ENCODE measurements at places on chromosomes 12 and 14.
A peak's percentile ranks its signal among the peaks of the same experiment; 100 is the strongest.

GRCh38 chr14:34665785-34666435 lies 36.0 kb upstream of the SNX6 start:
- DNase-seq: peak; percentile 92

GRCh38 chr12:14525964-14526363 lies 41.7 kb downstream of the PLBD1 start:
- no peak for DNase-seq

- no peak for DNase-seq
Measured at GRCh38 chr14:91580876-91581577, 70.9 kb upstream of the PPP4R3A start.

DNA sequence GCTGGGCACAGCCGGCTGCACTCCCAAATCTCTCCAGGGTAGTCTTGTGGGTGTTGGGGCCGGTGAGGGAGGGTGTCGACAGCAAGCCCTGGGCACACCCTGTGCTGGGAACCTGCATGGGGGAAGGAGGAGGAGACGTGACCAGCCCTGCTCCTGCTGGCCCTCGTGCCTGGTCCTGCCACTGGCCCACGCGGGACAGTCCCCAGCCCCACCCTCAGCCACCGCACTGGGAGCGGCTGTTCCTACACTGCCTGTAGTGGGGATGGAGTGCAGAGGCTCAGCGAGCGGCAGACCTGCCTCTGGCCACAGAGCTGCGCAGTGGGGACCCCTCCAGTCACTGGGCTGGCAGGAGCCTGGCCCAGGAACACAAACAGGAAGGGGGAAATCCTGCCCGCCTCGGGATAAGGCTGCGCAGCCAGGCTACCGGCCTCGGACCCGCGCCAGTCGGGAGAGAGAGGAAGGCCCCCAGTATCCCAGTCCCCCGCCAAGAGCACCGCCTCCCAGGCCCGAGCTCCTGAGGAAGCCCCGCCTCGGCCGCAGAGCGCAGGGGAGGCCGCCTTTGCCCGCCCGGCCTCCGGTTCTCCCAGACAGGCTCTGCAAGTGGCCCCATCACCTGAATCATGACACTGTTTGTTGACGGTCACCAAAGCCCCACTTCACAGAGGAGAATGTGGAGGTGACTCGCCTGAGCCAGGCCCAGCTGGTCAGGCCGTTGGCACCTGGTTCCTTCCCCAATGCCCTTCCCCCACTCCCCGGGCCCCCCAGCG lies 10.6 kb downstream of the AHNAK2 start:
- no peak for DNase-seq

DNA sequence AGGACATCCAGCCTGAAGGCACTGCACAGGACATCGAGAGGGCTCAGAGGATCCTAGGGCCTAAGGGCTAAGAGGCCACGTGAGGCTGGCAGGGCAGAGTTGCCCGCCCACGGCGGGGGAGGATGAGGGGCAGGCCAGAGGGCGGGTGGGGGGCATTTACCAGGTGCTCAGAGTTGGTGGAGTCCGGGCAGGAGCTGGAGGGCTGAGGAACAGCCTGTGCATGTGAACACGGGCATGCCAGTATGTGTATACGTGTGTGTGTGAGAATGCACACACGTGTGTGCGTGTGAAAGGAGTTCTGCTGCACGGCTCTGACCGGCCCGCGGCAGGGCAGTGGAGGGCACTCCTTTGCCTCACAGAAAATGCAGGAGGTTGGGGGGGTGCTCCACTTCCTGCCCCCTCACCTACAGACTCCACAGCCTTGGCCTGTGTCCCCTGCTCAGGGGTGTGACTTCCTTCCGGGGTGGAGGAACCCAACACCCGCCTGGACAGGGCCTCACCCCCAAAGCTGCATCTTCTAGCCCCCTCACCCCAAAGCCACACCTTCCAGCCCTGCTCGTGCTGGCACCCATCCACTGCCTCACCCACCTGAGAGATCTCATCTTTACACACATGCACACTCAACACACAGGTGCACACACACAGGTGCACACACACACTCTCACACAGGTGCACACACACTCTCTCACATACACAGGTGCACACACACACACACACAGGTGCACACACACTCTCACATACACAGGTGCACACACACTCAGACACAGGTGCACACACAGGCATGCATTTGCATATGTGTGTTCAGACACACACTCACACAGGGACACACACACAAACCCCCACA lies 11.8 kb upstream of the GPR132 start:
- no peak for DNase-seq

GRCh38 chr14:51504669-51505068 lies 147.0 kb upstream of the FRMD6 start:
- DNase-seq: no peak

DNA sequence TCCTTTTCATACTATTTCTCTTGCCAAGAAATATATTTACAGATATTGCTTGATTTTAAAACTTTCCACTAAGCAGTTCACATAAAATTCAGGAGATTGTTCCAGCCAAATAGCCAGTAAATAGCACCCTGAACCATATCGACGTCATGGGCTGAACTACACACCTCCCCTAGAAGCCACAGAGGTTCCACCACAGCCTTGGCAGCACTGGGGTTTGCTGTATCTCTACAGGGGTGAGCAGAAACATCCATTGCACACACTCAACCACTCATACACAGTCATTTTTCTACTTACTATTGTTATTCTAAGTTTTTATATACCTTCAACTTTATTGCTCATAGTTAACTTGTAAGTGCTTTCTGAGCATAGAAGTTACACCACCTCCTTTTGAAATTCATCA lies 8.1 kb upstream of the EIF2S3B start:
- no peak for DNase-seq

DNA sequence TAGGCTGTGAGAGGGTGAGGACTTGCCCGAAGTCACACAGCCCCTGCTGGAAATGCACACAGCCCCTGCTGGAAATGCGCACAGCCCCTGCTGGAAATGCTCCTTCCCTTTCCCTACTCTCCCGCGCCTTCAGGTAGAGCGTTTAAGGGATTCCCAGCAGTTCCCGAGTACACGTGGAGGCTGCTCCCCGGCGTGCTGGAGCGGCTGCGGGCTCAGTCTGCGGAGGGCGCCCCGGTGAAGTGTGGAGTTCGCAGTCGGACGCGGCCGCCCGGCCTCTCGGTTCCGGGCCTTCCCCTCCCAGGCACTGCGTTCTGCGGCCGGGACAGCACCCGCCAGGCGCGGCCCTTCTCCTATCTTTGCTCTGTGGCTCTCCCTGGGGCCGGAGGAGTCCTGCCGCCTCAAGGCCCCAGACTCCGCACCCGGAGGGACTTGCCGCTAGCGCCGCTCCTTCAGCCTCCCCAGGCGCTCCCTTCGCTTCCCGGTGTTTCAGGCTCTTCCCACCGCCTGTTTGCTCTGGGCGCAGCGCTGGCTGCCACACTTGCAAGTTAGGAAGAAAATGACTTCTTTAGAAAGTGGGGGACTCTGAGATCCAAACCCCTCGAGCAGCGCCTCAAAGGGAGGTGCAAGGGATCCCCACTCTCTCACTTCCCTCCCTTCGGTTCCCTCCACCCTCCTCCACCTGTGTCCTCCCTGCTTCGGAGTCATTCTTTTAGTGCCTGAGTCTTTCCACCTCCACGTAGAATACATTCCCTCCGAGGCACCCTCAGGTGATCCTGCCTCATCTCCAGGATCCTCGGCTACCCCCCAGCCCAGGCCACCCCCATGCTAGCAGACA lies 8.3 kb upstream of the TBX5 start:
- DNase-seq: no peak

GRCh38 chr12:119819322-119819721 lies 57.8 kb downstream of the CIT start:
- no peak for DNase-seq

DNA sequence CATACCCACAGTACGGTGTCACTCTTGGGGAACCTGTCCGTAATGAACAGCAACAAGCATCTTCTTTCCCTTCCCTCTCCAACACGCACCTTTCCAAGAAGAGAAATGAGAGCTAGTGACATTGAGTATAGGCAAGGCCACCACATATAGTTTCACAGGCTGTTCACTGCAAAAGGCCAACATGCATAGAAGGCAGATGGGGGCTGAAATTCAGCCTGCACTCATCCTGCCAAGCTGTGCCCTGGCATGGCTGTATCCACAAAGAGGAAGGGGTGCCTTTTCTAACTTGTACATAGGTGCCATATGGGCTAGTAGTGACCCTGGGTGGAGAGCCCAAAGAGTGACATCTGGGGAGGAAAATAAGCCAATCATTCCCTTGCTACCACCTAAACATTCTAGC lies 169.6 kb downstream of the ZFP36L1 start:
- no peak for DNase-seq

- DNase-seq: no peak
Measured at GRCh38 chr12:54629925-54630324, 4.8 kb downstream of the LACRT start.

GRCh38 chr14:84937449-84937848 lies 592.5 kb upstream of the FLRT2 start:
- DNase-seq: no peak

DNA sequence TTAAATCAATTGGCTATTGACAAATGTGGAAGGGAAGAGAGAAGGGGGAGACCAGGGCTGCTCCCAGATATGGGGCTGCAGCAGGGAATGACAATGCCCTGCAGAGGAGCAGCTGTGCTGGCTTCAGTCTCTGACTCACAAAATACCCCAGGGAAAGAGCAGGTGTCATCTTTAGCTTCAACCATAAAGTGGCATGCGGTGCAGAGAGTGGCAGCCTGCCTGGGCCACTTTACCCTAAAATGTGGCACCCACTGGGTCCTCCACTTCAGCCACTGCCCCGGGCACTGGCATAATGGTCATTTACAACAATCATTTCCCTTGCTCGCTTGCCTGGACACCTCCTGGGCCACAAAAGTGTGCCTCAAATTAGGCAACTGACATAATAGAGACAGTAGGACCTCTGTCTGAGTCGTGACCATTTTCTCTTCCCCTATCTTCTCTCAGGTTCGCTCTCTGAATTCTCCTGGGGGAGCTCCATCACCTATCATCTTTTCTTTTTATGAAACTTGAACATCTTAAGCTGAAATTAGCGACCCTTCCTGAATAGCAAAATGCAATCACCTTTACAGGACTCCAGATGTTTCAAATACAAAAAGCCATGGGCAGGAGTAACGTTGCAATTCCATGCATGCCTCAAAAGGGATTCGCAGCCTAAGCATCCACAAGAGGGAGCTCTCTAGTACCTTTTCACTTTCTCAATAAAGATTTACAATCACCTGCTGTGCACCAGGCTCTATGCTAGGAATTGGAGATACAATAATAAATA lies 179.9 kb upstream of the ATF7IP start:
- no peak for DNase-seq

DNA sequence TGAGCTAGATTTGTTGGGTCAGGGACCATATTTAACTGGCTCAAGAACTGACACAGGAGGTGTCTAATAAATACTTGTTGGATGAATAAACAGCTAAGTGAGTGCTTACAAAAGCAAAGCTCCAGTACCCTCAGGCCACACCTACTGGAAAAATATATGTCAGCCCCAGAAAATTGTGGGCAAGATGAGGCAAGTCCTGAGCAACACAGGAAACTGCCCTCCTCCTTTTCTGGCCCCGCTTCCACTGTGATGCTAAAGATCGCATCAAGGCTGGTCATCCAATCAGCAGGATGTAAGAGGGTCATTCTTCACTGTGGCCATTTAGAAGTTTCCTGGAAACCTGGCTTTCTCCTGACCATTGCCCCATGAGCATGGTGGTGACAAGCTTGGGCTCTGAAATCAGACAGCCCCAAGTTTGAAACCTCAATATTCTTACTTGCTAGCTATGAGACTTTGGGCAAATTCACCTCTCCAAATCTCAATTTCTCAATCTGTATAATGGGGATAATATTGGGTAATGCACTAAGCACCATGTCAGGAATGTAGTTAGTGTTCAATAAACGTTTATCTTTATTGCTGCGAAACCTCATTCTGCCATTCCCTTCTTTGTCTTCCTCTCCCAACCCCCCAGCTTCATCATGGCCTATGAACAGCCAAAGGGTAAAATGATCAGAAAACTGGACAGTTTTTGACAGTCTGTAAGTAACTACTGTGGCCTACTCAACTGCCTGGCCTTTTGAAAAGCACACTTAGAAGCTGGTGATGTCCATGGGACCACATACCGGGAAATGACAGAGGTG lies 139.3 kb upstream of the PZP start:
- no peak for DNase-seq

- DNase-seq: no peak
Measured at GRCh38 chr14:75156111-75156510, 20.3 kb downstream of the TMED10 start.

DNA sequence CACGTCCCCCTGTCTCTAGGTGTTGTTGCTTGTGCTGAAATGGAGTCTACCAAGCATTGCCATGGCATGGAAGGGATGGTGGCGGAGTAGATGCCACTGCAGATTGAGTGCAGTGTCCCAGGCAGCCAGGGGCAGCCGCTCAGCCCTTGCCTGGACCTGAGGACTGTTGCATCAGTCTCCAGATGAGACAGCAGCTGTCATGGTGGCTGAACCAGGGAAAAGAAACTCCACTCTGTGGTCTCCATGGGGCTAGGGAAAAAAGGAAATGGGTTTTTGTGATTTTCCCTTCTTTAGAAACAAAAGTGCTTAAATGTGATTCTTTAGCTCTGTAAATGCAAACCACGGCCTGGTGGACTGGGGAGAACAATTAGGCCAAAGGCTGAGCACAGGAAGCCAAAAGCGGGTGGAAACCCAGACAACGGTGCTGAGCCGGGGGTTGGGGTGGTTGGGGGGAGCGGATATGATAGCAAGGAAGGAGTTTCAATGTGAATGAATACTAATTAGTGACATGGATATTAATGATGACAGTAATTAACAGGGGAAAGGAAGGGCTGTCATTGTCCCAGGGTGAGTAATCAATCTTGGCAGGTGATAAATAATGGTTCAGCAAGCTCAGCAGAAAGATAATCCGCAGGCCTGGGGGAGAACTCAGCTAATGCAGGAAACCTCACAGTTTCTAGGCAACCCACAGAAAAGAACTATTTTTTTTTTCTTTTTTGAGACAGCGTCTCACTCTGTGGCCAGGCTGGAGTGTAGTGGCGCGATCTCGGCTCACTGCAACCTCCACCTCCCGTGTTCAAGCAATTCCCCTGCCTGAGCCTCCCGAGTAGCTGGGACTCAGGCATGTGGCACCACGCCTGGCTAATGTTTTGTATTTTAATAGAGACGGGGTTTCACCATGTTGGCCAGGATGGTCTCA lies 442.6 kb downstream of the DPF3 start:
- no peak for DNase-seq

- DNase-seq: no peak
Measured at GRCh38 chr14:104290058-104290667, 151.8 kb downstream of the KIF26A start.

Data from HS-5 (cell line).